IMR-90 (cell line): ENCODE measurements at places on chromosomes 3 and 15. TPM values are rescaled to one million over a fixed set of nuclear protein-coding genes. Genes with fewer than 3 reads are reported as not detected.
A peak's percentile ranks its signal among the peaks of the same experiment; 100 is the strongest.

GRCh38 chr15:85702321-85703101, 92.2 kb downstream of the KLHL25 start:
- peak; percentile 75 for DNase-seq

DNA sequence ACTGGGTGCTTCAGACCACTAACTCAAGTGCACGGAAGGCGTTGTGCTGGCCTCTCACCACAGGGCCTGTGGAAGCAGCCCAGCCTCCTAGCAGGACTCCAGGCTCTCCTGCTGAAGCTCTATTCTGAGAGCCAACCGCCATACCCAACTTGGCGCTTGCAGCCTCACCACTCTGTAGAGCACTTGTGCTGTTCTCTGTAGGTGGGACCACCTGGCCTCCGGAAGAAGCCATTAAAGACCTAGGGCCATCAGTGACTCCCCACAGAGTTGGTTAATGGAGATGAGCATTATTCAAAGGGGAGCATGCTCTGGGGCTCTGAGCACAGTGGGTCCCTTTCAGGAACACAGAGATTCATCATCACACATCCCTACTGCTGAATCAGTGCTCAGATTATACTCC, 50.9 kb downstream of the C3orf85 start:
- DNase-seq: no peak

MAP3K13 gene
- total RNA-seq: 17.6 and 19.2 TPM in 2 replicates

GRCh38 chr3:50278123-50278879, 586 bp upstream of the LSMEM2 start:
- DNase-seq: no peak

DNA sequence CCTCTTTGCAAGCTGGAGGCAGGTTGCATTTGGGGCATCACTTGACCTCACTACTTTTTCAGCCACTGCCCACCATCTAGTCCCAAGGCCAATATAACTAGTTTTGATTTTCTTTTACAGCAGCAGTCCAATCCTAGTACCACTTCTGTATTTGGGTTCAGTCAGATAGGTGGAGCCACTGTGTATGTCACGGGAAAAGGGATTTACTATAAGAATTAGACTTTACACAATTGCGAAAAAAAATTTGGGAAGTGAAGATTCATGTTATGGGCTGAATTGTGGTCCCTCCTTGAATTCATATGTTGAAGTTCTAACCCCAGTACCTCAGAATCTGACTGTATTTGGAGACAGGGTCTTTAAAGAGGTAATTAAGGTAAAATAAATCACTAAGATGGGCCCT, 37.4 kb upstream of the NMNAT3 start:
- no peak for DNase-seq

- DNase-seq: no peak
Measured at GRCh38 chr3:127166501-127167065, 26.3 kb upstream of the PRR23E start.

DNA sequence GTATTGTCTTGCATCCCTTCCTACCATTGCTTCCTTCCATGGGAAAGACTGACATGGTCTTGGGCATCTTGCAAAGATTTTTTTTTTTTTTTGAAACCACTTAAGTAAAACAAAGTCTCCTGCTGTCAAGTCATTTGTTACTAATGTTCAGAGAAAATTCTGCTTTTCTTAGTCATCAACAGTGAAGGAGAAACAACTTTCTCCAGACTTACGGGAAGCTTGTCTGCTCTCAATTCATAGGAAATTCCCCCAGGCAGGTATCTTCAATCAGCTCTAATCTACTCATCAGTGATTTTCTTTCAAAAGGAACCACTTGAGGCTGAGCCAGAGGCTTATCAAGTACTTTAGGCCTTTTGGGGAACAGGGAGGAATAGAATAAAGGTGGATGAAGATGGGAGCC, 15.9 kb upstream of the DRD3 start:
- DNase-seq: no peak
